ENCODE measurements at places on chromosomes 16 and 17.

DNA sequence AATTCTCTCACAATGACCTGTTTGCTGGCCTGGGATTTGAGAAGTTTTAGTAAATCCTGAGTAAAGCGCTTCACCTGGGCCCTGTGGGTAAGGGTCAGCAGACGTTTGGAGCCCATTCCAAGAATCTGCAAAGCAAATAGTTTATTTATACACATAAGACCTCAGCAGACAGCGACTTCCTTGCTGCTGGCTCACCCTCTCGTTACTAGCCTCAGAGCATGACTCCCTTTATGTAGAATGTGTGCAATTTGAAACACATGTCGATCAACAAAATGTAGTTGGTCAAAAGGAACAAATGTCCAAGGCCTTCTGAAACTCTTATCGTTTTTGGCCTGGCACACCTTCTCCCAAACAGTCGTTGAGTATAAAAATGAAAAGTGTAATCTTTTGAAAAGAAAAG, 31.3 kb downstream of the MARF1 start:
- H3K27ac ChIP-seq = no peak overlapping the region
- H3K4me3 ChIP-seq = no peak overlapping the region
- H3K27me3 ChIP-seq = no peaks in the 10 kb centered on the region
- H3K4me1 ChIP-seq = peaks cover 5% of the 10 kb centered on the region

DNA sequence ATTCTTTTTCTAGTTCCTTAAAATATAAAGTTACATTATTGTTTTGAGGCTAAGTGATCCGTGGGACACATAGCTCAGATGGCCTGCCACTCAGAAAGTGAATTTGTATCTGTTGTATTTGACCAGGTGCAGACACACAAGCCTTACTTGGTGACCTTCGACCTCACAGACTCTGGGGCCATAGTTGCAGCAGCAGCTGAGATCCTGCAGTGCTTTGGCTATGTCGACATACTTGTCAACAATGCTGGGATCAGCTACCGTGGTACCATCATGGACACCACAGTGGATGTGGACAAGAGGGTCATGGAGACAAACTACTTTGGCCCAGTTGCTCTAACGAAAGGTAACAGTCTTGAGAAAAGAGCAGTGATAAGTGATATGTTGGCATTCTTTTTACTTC, 30.5 kb downstream of the TMEM11 start:
- H3K4me3 ChIP-seq = no peak overlapping the region
- no peak for DNase-seq
- peak overlapping the region; percentile 22 for H3K27ac ChIP-seq

DNA sequence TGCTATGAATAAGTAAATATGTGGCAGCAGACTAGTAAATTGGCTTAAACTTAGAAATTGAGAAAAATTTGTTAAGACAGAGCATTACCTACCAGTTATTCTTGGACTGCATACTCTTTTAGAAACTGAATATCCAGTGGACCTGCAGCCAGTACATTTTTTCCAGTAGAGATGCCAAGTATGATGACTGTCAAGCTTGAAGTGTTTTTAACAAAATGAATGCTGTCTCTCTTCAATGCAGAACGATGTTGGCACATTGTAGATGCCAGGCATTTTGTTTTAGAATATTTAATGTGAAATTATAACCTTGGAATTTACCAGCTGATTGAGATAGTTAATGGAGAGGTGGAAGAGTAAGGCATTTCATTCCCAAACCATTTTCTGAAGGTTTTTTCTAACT, 52.5 kb downstream of the NFAT5 start:
- peaks cover 28% of the 10 kb centered on the region for H3K36me3 ChIP-seq
- no peak overlapping the region for H3K4me3 ChIP-seq
- no peaks in the 10 kb centered on the region for H3K27me3 ChIP-seq
- no peak overlapping the region for H3K27ac ChIP-seq
- peaks cover 27% of the 10 kb centered on the region for H3K4me1 ChIP-seq

- H3K4me3 ChIP-seq = no peak overlapping the region
- peaks cover 1% of the 10 kb centered on the region for H3K4me1 ChIP-seq
- no peak overlapping the region for H3K27ac ChIP-seq
- H3K36me3 ChIP-seq = no peaks in the 10 kb centered on the region
- DNase-seq = no peak
Measured at GRCh38 chr16:71338632-71339031, 19.9 kb upstream of the CALB2 start.

GRCh38 chr16:56343661-56344517, 81.5 kb downstream of the AMFR start:
- H3K27ac ChIP-seq = no peak overlapping the region
- no peaks in the 10 kb centered on the region for H3K27me3 ChIP-seq
- H3K4me3 ChIP-seq = no peak overlapping the region
- no peaks in the 10 kb centered on the region for H3K36me3 ChIP-seq
- DNase-seq = no peak
- H3K4me1 ChIP-seq = no peaks in the 10 kb centered on the region

DNA sequence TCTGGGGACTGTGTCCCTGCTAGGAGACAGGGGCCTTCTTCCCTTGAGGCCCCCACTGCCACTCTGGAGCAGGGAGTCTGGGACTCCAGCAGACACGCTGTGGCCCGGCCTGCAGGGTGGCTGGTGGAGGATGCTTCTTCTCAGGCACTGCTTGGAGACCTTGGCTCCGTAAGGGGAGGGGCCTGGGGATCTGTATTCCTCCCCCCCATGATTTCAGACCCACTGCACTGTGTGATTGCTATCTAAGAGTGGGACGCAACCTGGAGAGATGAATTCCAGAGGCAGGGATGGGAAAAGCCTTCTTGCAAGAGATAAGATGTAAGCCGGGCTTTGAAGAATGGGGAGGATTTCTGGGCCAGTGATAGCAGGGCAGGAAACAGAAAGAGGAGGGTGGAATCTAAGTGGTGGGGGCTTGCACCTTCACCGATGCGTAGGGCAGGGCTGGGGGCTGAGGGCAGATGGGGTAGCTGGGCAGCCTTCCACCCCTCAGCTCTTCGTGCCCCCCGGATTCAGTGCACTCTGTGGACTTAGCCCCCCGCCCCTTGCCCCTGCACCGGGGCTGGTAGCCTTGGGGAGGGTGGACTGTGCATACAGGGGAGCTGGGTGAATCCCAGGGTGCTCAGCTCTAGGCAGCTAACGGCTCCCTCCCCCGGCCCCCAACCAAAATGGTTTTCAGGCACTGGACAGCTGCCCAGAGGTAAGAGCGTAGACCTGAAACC, 5.2 kb upstream of the GSE1 start:
- H3K4me3 ChIP-seq = no peak overlapping the region
- DNase-seq = no peak

DNA sequence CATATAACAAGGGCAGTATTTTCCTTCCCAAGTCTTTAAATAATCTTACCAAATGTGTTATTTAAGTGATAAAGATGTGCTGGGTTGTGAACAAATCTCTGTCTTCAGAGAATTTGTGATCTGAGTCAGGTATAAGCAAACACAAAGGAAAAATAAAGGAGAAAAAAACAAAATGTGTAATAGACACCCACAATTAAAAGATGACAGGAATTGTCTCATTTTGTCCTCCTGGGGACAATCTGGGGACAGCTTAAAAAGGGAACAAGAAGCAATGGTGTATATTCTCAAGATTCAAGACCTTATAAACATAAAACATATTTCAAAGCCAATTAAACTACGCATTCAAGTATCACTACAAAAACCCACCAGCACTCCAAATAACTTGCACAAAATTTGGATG, 107.2 kb downstream of the TRIM37 start:
- H3K27ac ChIP-seq = no peak overlapping the region
- no peak for DNase-seq
- peaks cover 47% of the 10 kb centered on the region for H3K36me3 ChIP-seq
- H3K4me1 ChIP-seq = peaks cover 17% of the 10 kb centered on the region

DNA sequence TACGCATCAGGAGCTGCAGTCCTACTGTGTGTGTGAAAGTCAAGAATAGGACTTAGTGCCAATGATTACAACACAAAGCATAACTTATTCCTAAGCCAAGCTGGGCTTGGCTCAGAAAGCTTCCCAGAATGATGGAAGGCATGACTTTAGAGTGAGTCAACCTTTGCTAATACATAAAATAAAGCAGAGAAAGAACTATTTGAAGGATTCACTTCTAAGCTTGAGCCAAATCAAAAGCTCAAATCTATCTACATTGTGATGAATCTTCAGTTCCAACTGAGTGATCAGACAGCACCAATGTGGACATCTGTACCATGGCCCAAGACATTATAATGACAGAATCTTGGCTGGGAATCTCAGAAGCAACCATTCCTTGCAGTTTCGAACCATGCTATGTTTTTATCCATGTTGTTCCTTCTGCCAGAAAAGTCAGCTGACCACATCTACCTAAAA, 41.4 kb downstream of the SMG6 start:
- peaks cover 87% of the 10 kb centered on the region for H3K4me1 ChIP-seq
- no peak for DNase-seq
- H3K36me3 ChIP-seq = peaks cover 49% of the 10 kb centered on the region
- H3K27ac ChIP-seq = peak overlapping the region; percentile 81
- H3K27me3 ChIP-seq = no peaks in the 10 kb centered on the region

- no peak for DNase-seq
- no peaks in the 10 kb centered on the region for H3K27me3 ChIP-seq
- H3K4me1 ChIP-seq = no peaks in the 10 kb centered on the region
Measured at GRCh38 chr17:72433797-72434196, 313.0 kb downstream of the SOX9 start.

DNA sequence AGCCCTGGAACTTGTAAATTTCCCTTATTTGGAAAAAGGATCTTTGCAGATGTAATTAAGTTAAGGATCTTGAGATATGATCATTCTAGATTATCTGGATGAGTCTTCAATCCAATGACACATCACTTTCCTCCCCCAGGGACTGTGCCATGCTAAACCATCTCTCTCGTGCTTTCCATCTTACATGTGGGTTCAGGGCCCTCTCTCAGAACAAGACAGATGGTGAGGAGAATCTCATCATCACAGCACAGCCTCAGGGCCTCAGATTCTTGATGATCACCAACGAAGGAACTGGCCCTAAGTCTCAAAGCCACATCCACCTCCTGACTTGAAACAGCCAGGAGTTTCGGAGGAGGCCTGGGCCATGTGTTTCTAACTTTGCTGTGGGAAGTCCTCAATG, 78.7 kb downstream of the LITAF start:
- H3K4me1 ChIP-seq = peaks cover 3% of the 10 kb centered on the region
- H3K27me3 ChIP-seq = no peaks in the 10 kb centered on the region
- no peak for DNase-seq
- H3K27ac ChIP-seq = no peak overlapping the region
- no peak overlapping the region for H3K4me3 ChIP-seq

DNA sequence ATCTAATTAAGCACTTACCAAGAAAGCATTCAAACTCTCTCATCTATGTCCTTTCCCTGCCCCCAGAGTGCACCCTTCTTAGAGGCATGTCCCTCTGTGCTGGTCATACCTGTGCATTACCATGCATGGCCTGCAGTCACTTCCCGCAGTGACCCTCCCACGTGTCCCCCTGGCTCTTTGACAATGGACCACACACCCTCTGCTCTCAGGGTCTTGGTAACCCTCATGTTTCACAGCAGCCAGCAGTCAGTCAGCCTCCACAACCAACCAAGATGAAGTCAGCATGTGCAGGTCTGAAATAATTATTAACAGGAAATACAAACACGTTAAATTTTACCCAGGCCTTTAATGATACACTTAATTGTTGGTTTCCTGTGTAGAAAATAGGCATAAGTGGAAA, 10.1 kb downstream of the KRT33A start:
- peaks cover 7% of the 10 kb centered on the region for H3K36me3 ChIP-seq
- DNase-seq = no peak
- H3K27ac ChIP-seq = no peak overlapping the region

DNA sequence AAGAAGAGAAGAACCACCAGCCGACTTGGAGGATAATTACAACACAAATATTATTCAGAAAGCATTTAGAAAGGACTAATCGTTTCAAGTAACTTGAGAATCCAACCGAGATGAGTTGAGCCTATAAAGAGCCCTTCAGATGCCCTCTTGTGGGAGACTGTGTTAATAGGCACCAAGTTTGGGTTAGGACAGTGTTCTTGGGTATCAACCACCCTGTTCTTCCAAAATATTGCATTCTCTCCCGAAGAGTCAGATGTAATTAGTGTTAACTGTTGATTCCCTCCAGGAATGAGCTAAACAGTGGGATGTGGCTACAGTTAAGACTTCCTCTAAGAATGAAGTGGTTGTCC, 87.8 kb upstream of the NOL11 start:
- H3K27me3 ChIP-seq = no peaks in the 10 kb centered on the region
- no peaks in the 10 kb centered on the region for H3K4me1 ChIP-seq
- DNase-seq = no peak
- no peaks in the 10 kb centered on the region for H3K36me3 ChIP-seq

DNA sequence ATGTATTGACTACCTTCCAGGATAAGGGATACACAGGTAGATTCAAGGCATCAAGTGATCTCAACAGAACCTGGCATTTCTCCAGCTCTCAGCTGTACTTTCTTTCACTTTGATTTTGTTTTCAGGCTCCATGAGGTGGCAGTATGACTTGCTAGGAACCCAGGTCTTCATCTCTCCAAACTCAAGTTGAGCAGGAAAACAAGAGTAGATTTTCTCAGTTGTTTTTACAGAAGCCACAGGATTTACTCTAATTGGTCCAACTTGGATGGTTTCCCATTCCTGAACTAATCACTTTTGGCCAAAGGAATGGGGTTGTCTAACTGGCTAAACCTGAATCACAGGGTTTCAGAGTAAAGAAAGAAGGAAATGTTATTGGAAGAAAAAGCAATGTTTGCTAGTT, 146.6 kb downstream of the TRIM37 start:
- H3K27ac ChIP-seq = no peak overlapping the region
- no peaks in the 10 kb centered on the region for H3K36me3 ChIP-seq
- no peaks in the 10 kb centered on the region for H3K4me1 ChIP-seq

GRCh38 chr17:16975744-16976625, 4.1 kb upstream of the TNFRSF13B start:
- no peaks in the 10 kb centered on the region for H3K36me3 ChIP-seq
- H3K27ac ChIP-seq = no peak overlapping the region
- peaks cover 12% of the 10 kb centered on the region for H3K27me3 ChIP-seq
- DNase-seq = no peak
- no peak overlapping the region for H3K4me3 ChIP-seq

DNA sequence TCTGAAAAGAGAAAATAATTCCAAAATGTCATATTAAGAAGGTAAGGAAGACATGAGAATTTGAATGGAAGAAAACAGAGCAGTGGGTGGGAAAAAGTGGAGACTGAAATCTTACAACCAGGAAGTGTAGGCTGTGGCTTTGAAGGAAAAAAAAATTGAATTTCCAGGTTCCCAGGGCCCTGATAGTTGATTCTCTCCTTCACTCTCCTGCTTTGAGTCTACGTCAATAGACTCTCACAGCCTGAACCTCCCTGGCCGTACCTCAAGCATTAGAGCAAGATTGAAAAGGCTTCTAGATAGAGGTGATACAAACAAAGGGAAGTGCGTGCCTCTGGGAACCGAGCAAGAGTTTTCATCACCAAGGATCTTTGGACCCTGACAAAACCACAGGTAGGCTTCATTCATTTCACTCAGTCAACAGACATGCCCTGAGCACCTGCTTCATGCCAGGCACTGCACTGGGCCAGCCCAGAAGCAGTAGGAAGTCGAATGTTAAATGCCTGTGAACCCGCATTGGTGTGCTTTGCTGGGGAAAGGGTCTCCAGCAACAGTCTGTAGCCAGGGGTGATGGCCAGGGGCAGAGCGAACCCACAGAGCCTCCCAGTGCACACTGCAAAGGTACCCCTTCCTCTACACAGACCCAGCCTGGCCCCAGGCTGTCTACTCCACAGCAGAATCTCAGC, 163.9 kb downstream of the SLC39A11 start:
- no peak overlapping the region for H3K27ac ChIP-seq
- DNase-seq = no peak
- no peak overlapping the region for H3K4me3 ChIP-seq
- peaks cover 14% of the 10 kb centered on the region for H3K4me1 ChIP-seq
